Renal cortex interstitium (tissue), 15 donors: ENCODE measurements at places on chromosomes 11 and 22. TPM values are rescaled to one million over a fixed set of nuclear protein-coding genes. Genes with fewer than 3 reads are reported as not detected.

DNA sequence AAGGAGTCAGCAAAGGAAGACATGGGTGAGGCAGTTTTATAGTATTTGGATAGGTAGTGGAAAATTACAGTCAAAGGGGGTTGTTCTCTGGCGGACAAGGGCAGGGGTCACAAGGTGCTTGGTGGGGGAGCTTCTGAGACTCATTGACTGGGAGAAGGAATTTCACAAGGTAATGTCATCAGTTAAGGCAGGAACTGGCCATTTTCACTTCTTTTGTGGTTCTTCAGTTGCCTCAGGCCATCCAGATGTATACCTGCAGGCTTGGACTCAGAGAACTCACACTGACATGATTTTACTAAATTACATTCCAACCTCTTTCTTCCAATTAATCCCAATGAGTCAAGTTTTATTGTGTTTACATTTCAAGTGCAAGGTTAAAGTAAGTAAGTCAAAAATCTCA lies 240.5 kb upstream of the API5 start:
- no peak for DNase-seq

DNA sequence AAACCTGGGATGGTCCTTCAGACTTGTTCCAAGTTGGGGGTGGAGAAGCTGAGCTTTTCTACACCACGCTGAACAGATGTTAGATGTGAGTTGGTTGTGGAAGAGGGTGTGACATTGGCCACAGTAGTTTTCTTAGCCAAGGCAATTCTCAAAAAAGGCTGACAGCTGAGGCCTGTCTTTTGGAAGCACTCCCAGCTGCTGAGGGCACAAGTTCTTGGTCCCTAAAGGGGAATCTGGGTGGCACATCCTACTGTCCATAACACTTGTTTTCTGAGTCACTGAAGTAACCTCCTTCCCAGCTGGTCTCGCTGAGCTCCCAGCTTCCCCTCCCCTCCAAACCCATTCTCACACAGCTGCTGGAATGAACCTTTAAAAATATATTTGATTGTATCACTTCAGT lies 375.7 kb upstream of the KIRREL3 start:
- no peak for DNase-seq

GRCh38 chr11:316891-317301 lies 3.1 kb downstream of the IFITM1 start:
- DNase-seq: no peak

DNA sequence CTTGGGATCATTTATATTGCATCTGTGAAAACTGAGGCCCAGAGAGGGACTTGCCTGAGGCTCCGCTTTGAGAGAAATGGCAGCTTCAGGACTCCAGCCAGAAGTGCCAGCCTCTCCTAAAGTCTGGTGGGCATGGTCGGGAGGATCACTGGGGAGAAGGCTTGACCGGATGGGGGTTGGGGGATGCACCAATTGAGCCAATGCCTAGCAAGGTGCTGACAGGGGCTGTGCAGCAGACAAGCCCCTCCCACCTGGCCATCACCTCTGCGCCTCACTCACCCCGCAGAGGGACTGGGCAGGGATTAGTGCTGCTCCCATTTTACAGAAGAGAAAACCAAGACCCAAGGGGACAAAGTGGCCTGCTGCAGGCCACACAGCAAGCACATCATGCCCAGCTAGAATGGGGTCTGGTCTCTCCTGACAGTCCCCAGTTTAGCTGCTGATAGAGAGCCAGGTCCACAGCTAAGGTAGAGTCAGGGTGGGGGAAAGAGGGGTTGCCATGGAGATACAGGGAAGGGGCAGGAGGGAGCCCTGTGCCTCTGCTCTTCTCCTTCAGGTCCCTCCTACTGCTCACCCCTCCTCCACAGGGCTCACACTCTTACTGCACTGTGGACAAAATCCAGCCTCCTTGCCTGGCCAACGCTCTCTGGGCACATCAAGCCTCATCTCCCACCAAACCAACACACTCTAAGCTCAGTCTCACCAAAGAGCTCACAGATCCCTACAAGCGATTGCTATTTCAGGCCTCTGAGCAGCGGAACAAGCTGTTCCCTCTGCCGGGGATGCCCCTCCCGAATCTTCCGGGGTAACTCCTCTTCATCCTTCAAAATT lies 29.5 kb downstream of the TEF start:
- DNase-seq: no peak

GRCh38 chr11:121063728-121064127 lies 37.3 kb upstream of the TECTA start:
- DNase-seq: no peak

GRCh38 chr22:49429066-49429465 lies 398.6 kb downstream of the BRD1 start:
- no peak for DNase-seq

- no peak for DNase-seq
Measured at GRCh38 chr11:46760429-46761128, 41.6 kb downstream of the F2 start.

- no peak for DNase-seq
Measured at GRCh38 chr11:122523846-122524805, 131.4 kb upstream of the UBASH3B start.

DNA sequence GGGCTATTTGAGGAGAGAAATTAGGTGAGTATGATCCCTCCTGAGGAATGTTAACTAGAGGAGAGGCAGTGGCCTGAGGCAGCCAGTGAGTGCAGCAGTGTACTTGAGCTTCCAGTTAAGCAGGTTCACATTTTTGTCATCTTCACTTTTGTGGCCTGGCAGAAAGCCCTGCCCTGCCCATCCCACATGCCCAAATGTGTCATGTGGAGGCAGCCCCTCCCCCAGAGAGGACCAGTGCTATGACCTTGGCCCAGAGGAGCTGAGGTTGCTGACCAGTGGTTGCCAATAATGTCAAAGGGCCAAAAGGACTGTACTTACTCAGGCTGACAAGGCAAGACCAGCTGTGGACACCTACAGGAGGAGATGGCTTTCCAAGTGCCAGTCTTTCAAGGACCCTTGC lies 17.6 kb upstream of the GRK2 start:
- DNase-seq: no peak

GRCh38 chr11:117663414-117663813 lies 133.6 kb downstream of the DSCAML1 start:
- DNase-seq: no peak

GRCh38 chr11:86978756-86979608 lies 23.8 kb upstream of the FZD4 start:
- no peak for DNase-seq

DNA sequence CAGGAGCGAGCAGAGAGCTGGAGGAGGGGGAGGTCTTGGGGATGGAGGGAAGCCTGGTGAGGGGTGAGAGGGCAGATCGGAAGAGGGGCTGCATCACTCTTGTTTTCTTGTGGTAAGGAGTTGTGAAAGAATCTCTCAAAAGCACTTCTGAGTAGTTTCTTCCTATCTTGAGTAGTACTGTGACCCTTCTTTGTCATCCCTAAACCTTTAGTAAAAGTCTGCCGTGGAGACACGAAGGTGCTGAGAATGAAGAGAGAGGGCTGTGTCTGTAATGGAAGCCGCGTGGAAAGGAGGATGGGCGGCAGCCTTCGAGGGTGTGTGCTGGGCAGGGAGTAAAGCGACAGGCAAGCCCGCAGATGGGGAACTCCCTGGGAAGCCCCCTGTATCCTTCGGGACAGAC lies 237.8 kb downstream of the TBC1D22A start:
- no peak for DNase-seq

GRCh38 chr11:118108513-118108912 lies 21.8 kb upstream of the SMIM35 start:
- no peak for DNase-seq

DNA sequence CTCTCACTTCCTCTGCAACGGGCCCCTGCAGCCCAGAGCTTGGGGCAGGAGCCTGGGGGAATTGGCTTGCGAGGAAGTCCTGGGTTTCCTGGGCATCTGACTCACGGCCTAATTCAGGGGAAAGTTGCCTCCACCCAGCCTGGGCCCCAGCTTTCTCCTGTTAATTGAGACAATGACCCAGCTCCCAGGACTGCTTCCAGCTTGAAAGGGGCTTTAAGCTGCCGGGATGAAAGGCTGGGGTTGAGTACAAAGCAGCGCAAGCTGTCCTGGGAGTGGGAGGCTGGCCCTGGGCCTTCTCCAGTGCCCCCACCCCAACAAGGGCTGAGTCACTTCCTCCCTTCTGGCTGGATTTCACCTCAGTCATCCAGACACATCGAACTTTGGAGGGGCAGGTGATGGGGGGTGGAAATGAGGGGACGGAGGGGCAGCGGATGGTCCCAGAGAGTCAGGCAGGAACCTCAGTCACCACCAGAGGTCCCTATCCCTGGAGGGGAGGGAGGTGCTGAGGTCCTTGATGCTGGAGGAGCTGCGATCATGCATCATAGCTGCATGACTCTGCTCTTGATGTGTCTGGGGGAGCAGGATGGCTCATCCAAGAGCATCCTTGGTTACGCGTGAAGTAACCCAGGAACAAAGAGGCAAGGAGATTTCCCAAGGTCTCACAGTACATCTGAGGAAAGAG lies 30.1 kb upstream of the OAF start:
- no peak for DNase-seq

- DNase-seq: no peak
Measured at GRCh38 chr22:20088263-20088648, 8.2 kb downstream of the DGCR8 start.

DNA sequence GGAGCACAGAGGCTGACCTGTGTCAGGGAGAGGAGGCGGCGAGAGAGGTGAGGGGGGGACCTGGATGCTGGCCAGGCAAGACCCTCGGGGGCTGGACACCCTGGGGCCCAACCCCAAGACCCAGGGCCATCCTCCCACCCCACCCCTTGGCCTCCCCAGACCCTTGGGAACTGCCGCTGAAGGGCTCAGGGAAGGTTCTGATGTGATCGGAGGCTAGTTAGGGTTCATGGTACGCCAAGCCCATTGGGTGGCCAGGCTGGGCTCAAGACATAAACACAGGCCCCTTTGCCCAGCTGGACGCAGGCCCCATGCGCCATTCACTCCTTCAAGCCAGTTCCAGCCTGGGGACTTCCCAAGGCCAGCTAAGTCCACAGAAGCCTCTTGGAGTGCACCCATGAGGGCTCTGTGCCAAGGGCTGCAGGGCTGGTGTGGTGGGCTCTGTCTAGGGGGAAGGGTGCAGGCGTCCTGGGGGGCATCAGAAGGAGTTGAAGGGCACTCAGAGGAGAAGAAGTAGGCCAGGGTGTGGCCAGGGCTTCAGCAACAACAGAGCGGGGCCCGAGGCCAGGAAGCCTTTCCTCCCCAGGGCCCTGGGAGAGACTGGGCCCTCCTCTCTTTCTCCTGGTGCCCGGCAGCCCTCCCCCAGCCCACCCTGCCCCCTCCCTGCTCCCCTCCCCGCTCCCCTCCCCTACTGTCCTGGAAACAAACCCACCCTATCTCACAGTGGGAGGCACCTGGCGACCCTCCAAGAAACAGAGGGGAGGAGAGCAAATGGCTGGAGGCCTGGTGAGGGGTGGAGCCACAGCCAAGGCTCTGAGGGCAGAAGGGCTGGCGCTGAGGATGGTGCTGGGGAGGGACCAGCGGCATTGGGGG lies 12.9 kb downstream of the TSPAN32 start:
- peak; percentile 72 for DNase-seq

GRCh38 chr22:20019661-20020532 lies 1.0 kb upstream of the TANGO2 start:
- no peak for DNase-seq

GRCh38 chr11:92972248-92972647 lies 2.8 kb downstream of the MTNR1B start:
- DNase-seq: no peak

DNA sequence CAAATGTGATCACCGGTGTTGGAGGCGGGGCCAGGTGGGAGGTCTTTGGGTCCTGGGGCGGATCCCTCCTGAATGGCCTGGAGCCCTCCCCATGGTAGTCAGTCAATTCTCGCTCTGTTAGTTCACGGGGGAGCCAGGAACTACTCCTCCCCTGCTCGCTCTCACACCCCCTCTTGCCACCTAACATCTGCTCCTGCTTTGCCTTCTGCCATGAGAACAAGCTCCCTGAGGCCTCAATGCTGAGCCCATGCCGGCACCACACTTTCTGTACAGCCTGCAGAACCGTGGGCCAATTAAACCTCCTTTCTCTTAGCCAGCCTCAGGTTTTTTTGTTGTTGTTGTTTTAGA lies 135.7 kb downstream of the SHANK2 start:
- no peak for DNase-seq

DNA sequence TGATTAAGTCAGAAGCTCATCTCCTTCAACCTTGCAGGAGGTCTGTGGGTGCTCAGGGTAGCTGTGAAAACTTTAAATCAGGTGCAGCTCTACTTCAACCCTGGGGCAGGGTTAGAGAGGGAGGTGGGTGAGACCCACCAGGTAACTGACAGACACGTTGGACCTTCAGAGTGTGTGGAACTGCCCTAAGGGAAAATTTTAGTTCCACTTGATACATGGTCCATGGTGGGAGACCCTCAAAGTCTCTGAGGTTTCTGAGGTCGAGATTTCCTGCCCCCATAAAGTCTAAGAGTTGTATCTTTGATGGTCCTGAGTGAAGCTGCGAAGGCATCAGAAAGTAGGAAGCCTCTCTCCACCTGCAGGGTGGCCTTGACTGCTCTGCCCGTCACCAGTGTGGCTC lies 23.9 kb upstream of the NNMT start:
- no peak for DNase-seq

DNA sequence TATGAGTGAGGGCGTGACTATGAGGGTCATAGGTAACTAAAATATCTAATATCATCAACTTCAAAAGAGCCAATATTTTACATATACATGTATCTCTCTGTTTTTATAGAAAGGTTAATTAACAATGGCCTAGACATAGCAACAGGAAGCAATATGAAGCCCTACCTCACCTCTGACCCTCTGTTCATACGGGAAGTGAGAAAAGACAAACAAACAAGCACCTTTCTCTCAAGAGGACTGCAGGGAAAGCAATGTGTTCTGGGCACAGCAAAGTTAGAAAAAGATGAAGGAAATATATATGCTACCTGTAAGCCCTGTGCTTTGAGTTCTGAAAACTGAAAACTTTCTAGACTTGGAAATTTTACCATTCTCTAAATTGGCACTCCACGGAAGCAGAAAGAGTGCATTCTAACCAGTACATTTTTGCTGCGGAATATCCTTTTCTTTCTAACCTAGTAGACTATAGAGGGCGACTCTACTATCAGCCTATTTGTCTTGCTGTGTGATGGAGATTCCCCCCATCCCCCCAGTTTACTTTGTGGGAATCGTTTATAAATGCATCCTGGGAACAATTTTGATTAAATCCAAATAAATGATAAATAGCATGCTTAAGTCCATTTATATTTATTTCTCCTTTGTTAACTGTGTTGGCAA lies 830.4 kb upstream of the FAT3 start:
- no peak for DNase-seq

DNA sequence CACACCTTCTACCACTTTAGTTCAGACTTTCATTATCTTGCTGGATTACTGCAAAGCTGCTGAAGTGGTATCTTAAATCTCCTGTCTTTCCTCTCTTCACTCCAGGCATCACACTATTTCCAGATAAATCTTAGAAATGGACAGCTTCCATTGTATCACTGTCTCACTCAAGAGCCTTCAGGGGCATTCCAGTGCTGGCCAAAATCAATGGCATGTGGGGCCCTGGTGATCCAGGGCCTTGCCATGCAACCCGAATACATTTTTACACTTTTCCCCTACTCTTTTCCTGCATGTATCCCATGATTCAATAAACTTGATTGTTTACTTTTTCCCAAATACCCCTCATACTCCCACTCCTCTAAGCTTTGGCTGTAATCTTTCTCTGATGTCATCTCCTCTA lies 39.4 kb upstream of the DEUP1 start:
- DNase-seq: no peak

The C11orf97 gene
- not detected for polyA plus RNA-seq

The GUCD1 gene
- 88.8 TPM for polyA plus RNA-seq

The UBXN1 gene
- 164 TPM for polyA plus RNA-seq

The EXPH5 gene
- 4.9 TPM for polyA plus RNA-seq

The ZBTB16 gene
- 2.5 TPM for polyA plus RNA-seq

The NTM gene
- 40.5 TPM for polyA plus RNA-seq

The RFPL1 gene
- 1.2 TPM for polyA plus RNA-seq

The NRXN2 gene
- polyA plus RNA-seq: 23.4 TPM

The RPS19BP1 gene
- polyA plus RNA-seq: 41.3 TPM

The FREY1 gene
- polyA plus RNA-seq: 0.25 TPM

The NXPE4 gene
- not detected for polyA plus RNA-seq
